ENCODE measurements at places on chromosomes 6 and 20.
A peak's percentile ranks its signal among the peaks of the same experiment; 100 is the strongest.

DNA sequence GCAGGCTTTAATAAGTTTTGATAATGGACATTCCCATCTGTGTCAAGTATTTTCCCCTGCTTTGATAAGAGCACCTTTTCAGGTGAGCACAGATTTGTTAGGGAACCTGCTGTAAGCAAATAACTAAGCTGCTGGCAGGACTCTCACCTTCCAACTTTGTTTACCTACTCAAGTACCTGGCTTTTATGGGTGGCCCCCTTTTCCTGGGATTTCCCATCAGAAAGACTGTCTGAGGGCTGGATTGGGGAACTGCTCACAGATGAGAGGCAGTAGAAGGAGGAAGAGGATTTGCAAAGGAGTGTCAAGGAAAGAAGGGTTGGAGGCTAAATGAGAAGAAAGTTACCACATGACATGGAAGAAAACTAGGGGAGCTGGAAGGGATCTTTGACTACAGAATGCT lies 210.1 kb upstream of the RIMS1 start:
- DNase-seq = no peak

DNA sequence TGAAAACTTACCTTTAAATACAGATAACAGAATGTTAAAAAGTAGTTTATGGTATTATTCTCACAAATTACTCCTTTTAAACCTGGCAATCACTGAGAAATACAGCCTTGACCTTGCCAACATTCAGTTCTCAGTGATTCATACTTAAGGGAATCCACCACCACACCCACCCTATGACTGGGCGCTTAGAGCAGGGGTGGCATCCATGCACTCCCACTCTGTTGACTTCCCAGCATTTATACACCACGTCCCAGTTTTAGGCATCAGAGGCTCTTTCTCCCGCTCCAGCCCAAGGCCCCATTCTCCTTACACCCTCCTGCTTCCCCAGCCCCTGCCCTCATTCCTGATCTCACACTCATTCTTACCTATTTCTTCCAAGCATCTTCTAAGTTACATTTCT lies 16.3 kb downstream of the TRAF3IP2 start:
- DNase-seq = peak; percentile 83

- DNase-seq = no peak
Observed at GRCh38 chr6:44057931-44058616, 69.2 kb downstream of the MRPL14 start.

DNA sequence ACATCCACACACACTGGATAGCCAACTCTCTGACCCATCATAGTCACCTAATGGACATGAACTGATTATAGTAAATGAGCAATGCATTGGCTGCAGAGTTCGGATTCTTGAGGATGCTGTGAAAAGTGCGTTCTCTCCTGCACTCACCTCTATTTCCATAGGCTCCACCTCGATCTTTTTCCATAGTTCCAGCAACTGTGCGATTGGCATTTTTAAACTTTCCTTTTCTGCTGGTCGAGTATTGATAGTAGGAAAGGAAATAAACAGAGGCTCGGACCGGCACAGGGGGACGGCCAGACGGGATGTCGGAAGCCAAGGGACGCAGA lies 94.4 kb downstream of the RNASET2 start:
- DNase-seq = no peak

- DNase-seq = no peak
Observed at GRCh38 chr6:2514965-2515543, 235.7 kb downstream of the MYLK4 start.

DNA sequence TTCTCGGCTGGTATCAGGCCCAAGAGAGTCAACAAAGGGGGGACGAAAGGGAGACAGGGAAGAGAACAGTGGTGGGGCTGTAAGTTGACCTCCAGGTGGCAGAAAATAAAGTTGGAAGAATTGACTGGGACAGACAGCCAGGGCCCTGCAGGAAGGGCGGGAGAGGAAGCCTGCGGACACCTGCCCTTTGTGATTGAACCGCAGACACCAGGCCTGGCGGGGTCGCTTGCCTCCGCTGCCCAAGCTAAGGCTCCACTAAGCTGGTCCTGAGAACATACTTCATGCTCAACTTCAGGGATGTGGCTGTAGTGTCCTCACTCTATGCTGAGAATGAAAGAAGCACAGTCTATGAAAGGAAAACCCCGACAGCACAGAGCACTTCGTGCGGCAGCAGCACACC lies 53.8 kb downstream of the RPP40 start:
- DNase-seq = no peak

DNA sequence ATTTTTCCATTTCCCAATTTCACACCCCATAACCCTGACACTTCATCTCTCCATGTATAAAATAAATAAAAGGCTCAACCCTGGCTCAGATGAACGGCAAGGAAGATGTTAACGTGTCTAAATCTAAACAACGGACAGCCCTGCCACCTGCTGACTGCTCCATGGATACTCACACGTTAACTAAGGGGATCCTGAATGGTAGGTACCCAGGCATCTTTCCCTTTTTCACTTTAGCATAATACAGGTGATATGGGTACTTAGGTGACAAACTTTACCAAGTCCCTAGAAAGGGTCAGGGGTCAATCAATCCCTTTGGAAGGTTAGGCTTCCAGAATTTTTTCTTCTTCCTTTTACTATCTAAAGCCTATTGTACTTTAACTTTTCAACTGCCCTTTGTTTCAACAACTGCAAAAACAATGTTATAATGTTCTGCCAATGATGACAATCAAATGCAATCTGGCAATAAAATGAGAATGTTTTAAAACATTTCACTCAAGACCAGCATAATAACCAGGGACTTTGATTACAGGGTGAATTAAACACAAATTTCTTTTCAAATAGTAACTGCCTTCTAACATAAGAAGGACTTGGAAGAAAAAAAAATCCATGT lies 52.4 kb upstream of the IPCEF1 start:
- no peak for DNase-seq

DNA sequence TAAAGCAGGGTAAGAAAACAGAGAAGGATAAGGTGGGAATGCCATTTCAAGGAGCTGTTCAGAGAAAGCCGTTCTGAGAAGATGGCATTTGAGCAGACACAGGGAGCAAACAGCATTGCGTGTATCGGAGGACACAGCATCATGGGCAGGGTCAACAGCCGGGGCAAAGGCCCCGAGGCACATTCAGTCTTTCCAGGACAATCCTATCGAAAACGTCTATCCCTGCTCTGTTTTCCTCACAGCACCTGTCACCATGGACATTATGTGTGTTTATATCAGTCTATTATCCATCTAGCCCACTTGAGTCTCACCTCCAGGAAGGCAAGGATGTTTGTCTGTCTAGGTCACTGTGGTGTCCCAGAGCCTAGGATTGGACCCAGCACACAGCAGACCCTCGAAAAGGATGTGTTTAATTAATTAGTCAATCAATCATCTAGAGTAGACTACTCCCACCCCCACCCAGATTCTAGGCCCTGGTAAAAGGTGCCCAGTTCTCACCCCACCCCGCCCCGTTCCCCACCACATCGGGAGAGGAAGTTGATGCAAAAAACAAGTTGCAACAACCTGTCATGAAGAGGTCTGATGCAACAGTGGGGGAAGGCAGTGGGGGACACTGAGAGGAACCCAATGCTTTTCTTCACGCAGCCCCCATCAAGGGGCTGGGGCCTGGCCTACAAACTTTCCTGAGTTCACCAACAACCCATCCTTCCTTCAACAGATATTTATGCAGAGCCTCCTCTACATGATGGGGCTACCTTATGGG lies 66.6 kb downstream of the PREX1 start:
- no peak for DNase-seq

DNA sequence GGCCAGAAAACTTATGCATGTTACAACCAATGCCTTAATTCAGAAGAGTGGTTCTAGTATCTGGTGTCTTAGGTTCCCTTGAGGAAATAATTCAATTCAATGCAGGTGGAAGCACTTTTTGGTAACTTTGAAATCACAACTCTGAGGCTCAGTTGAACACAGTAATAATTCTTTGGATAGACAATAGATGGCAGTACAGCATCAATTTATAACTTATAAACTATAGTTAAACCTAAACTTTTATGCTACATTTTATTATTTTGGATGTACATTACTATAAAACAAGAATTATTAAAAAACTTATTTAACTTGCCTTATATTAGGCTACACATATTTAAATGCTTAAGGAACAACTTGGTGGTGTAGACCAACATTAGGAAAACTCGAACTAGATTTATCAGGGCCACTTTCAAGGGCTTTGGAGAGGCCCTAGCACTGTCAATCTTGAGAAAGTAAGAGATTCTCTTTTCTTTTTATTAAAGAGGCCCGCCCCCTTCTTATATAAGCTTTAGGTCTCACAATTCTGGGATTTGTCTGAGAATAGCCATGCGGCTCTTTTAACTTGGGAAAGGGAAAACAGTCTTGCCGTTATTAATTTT lies 85.9 kb downstream of the CRYBG1 start:
- DNase-seq = no peak

DNA sequence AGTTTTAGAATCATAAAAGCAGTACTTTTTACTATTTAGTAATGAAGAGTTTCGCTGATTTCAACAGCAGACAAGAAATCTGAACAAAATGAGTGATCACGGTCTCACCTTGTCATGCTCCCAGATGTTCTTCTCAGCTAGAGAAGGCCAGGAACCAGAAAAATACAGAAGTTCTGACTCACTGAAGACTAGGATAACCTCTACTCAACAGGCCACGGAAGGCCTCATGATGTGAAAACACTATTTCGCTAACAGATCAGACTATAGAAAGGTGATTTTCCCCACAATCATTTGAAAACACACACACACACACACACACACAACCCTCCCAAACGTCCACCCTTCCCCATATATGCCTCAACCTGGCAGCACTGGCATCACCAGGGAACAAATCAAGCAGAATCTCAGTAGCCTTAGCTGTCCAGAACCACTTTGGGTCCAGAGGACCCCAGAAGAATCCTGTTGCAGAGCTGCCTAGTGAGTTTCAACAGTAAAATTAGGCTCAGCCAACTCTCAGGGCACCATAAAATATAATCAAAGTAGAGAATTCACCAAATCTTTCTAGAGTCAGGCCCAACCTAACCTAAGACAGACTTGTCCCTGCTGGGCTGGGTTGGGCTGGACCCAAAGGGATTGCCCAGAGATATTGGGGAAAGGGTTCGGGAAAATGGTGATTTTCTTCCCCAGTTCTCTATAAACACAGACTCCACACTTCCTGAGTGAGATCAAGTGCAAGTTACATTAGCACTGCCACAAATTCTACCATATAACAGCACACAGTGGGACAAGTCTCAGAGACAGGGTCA lies 7.9 kb downstream of the EXOC2 start:
- DNase-seq = no peak

DNA sequence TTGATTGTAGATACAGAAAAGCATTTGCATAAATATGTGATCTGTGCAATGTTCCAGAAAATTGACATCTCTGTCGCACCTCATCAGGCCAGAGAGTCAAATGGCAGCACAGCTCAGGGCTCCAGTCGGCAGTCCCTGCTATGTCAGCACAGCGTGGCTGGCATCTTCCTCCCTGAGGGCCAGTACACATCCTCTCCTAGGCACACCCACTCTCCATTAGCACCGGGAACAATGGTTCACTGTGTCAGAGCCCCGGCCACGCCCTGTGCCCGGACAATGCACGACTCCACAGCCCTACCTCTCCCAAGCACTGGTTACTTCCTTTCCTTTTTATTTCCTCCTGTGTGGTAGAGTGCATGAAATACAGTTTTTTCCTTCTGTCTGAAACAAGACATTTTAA lies 114.9 kb downstream of the FOXC1 start:
- DNase-seq = no peak

DNA sequence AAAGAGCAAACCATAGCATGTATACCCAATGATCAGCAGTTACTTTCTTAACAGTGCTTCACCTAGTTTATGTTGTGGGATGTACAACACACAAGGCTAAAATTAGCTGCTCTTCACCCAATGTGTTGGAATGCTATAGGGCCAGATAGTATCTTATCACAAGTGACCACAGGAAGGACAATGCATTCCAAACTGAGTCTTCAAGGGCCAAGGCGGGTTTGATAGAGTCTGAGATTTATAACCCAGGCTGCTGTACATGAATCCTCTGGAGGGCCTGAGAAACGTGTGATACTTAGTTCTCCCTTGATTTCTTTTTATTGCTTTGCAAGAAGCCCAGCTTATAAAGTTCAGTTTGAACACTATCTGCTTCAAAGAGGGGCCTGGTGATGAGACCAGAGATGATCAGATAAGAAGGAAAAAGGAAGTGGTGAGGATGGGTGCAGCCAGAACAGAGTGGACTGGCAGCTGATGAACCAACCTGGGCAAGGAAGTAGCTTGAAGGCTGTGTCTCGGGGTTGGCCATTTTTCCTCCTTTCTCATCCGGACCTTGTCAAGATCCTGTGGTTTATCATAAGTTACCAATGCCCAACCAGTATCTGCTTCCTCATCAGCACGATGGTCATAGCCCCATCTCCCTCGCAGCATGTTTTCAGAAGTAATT lies 62.2 kb upstream of the BMP2 start:
- DNase-seq = no peak

GRCh38 chr6:3773678-3774298 lies 22.3 kb upstream of the PXDC1 start:
- DNase-seq = no peak

DNA sequence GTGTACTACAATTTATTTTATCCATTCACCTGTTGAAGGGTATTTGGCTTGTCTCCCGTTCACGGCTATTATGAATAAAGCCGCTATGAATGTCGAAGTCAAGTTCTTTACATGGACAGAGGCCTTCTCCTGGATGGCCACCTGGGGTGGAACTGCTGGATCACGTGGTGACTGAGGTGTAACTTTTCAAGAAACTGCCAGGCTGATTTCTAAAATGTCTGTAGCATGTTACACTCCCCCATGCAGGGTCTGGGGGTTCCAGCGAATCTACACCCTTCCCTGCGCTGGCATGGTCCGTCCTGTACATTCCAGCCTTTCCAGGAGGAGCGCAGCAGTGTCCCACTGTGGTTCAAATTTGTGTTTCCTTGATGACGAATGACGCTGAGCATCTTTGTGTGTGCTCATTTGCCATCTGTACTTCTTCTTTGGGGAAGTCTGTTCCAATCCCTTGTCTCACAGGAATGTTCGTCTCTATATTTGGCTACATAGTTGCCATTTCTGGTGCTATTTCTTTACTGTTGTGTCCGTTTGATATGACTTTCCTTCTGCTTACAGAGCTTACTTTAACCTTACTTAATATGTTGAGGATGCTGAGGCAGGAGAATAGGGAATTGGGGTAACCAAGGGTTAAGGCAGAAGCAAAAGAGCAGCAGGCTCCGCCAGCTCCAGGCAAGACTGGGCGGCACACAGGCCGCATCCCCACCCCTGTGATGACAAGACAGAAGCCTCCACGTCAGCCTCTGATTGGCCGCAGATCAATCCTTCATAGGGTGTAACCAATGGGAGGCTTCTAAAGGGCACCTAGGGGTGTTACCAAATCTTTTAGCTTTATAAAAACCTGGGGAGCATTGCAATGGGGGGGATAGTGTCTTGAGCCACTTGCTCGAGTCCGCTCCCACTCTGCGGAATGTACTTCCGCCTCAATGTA lies 106.6 kb downstream of the TAF4 start:
- DNase-seq = no peak

- DNase-seq = no peak
Observed at GRCh38 chr6:136464148-136464547, 86.1 kb downstream of the MAP7 start.

DNA sequence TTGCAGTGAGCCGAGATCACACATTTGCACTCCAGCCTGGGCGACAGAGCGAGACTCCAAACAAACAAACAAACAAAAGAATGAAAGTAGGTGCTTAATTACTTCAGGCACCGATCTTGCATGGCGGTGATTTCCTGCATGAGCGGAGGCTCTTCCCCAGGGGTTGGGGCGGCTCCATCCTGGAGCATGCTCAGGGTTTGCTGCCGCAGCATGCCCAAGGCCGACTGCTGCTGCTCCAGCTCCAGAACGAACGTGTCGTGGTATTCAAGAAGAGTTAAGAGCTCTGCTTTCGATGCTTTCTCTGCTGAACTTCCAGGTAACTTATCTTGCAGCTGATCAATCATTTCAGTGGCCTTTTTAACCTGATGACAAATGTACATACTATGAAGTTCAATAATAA lies 313.8 kb downstream of the SYNE1 start:
- no peak for DNase-seq
